ENCODE measurements at places on chromosomes 11 and 22. TPM values are rescaled to one million over a fixed set of nuclear protein-coding genes. Genes with fewer than 3 reads are reported as not detected.

Gene GLYATL2
- total RNA-seq = not detected

Gene MS4A8
- total RNA-seq = not detected

Gene ETS1
- 115 TPM for total RNA-seq

Gene C22orf31
- total RNA-seq = not detected

- peak; percentile 12 for DNase-seq
These were observed 2.3 kb downstream of the CHKA start for GRCh38 chr11:68118706-68119448.

DNA sequence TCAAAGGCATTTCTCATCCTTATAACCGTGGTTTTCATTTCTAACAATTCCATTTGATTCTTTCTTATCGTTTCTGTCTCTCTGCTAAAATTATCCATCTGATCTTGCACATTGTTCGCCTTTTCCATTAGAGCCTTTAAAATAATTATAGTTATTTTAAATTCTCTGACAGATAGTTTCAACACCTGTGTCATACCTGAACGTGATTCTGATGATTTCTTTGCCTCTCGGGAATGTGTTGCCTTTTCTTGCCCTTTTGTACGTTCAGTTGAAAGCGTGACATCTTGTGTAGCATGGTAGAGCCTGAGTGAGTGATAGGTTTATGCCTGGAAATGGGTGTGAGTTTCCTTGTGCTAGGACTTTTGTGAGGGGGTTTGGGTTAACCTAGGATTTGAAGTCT lies 121.5 kb upstream of the NARS2 start:
- DNase-seq = no peak

GRCh38 chr11:67439321-67440228 lies 2.1 kb upstream of the PTPRCAP start:
- DNase-seq = peak; percentile 8

DNA sequence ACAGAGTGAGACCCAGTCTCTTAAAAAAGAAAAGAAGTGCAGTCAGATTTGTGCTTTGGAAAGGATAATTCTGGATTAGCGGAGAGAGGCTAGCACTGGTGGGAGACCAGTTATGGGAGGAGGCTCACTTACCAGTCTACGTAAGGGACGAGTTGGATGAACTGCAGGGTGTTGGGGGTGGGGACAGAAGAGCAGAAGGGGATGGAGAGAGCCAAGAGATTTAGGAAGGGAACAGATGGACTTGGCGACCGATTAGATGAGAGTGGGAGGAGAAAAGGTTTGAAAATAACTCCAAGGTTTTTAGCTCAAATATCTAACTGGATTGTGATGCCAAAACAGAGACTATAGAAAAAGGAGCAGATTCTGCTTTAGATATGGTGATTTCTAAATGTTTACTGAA lies 81.4 kb downstream of the SFI1 start:
- no peak for DNase-seq

DNA sequence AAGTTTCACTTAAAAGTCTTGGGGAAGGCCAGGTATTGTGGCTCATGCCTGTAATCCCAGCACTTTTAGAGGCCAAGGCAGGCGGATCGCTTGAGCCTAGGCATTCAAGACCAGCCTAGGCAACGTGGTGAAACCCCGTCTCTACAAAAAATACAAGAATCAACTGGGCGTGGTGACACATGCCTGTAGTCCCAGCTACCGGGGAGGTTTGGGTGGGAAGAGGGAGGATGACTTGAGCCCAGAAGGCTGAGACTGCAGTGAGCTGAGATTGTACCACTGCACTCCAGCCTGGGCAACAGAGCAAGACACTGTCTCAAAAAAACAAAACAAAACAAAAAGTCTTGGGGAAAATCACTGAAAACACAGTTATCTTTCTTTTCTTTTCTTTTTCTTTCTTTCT lies 15.4 kb upstream of the XBP1 start:
- no peak for DNase-seq

GRCh38 chr11:8789864-8790263 lies 107.3 kb downstream of the RPL27A start:
- DNase-seq = no peak

Measured in endothelial cell of umbilical vein (primary cell).